ENCODE measurements at places on chromosomes 3 and 15.

GRCh38 chr15:43330780-43331087, 361 bp upstream of the LCMT2 start:
- DNase-seq = no peak

DNA sequence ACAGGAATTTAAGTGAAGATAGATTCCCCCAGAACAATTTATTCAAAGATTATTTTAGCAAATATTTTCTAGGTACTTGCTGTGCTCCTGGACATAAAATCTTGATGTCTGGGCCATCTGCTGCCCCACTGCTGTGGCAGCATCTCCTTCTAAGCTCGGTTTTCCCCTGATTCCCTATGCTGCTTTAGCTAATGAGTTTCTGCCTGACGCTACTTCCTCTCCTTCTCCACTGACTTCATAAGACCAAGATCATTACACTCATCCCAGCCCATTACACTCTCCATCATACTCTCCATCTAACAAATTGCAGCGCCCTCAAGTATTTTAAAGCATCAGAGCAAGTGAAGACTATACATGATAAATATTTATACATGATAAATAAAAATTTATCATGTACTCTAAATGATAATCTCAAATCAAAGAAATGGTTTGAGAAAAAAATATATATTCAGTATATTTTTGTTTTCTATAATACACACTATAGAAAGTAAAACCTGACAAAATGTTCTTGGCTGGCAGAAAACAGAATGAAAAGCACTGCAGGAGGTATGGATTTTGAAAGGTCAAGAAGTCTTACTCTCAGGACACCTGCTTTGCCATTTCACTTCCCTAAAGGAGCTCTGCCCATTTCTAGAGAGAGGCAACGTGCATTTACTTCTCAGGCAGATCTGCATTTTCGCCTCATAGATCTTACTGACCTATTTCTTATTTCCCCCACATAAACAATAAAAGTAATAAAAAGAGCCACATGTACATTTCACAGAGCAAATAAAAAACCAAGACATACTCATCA, 232.0 kb downstream of the KCNMB2 start:
- no peak for DNase-seq

GRCh38 chr3:152323834-152324233, 55.1 kb downstream of the MBNL1 start:
- no peak for DNase-seq

DNA sequence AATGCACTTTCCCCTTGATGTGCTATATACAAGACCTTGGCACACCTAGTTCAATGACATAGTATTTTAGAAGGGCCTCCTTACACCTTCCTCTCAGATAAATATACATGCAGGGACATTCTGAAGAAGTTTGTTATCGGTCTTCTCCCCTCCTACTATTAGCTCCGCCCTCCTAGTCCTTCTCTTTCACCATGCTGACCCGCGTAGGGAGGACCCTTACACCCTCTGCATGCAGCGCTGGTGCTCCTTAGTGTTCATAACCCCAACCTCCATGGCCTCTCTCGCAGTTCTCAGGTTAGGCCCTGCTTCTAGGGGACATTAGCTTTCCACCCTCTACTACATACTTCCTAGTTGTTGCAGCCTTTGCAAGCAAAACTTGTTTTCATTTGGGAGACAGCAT, 146.4 kb downstream of the PGPEP1L start:
- no peak for DNase-seq

- DNase-seq = no peak
Measured at GRCh38 chr3:13598926-13599886, 50.3 kb downstream of the FBLN2 start.

- no peak for DNase-seq
Measured at GRCh38 chr3:54968546-54969172, 40.8 kb upstream of the LRTM1 start.

GRCh38 chr3:134640872-134641470, 9.9 kb downstream of the KY start:
- no peak for DNase-seq

DNA sequence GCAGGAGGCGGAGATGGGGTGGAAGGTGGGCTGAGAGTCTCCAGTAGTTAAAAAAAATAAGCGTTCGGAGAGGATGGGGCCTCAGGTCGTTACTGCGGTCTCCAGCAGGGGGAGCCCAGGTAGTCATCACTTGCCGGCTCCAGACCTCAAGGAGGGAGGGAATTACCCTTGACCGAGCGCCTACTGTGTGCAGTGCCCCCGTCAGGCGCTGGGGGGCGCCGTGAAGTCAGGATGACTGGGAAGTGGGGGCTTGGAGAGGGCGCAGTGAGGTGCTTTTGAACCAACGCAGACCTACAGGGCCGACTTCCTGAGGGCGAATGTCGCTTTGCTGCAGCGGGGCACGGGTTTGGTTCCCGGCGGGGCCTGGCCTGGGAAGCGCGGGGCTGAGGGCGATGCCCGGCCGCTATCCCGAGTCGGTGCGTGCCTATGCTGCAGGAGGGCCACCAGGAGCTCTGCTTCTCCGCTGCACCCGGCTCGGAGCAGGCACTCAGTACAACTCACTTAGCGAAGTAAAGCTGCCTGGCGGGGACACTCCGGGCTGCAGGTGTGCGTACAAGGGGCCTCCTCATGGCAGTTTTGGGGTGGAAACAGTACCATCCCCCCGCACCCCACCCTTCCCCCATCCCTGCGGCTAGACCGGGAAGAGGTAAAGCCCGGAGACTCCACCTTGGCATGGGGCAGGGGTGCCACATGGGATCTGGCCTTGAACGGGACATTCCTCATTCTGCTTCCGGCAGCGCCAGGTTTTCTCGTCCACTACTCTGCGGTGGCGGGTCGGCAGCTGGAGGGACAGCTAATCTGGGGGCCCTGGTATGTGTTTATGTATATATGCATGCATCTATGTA, 79.8 kb downstream of the RHCG start:
- peak; percentile 83 for DNase-seq

DNA sequence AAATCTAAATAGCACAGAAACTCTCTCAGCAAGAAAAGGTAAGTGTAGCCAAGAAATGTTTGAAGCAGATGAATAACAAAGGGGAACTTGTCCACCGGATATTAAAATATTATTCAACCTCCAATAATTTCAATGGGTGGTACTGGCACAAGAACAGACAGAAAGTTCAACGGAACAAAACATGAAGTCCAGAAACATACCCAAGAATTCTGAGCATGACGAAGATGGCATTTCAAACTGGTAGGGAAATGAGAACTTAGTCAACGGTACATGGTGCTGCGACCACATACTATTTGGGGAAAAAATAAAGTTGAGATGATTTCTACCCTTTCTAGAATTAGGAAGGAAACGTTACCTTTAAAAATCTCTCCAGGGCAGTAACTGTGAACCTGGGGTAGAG, 5.5 kb downstream of the CHSY1 start:
- DNase-seq = no peak

Data from stimulated activated CD4-positive, alpha-beta T cell treated with anti-CD3 and anti-CD28 coated beads, Interleukin-12 subunit alpha, Interleukin-12 subunit beta, amount 100 ng/mL, for 48 hours (primary cell).